NCI-H1105 treated with DMSO at 0.1 percent for 48 hours (cell line): ENCODE measurements at places on chromosomes 12 and 14.

- DNase-seq: no peak
These were observed 3.4 kb upstream of the LRP6 start for GRCh38 chr12:12270226-12270625.

- no peak for DNase-seq
These were observed 46.6 kb downstream of the KIF26A start for GRCh38 chr14:104184911-104185499.

GRCh38 chr14:59093902-59094301 lies 94.6 kb upstream of the DAAM1 start:
- no peak for DNase-seq

- no peak for DNase-seq
These were observed 19.7 kb downstream of the PTPN21 start for GRCh38 chr14:88535149-88535548.

- DNase-seq: no peak
These were observed 90.9 kb downstream of the ACTN1 start for GRCh38 chr14:68888025-68888850.

DNA sequence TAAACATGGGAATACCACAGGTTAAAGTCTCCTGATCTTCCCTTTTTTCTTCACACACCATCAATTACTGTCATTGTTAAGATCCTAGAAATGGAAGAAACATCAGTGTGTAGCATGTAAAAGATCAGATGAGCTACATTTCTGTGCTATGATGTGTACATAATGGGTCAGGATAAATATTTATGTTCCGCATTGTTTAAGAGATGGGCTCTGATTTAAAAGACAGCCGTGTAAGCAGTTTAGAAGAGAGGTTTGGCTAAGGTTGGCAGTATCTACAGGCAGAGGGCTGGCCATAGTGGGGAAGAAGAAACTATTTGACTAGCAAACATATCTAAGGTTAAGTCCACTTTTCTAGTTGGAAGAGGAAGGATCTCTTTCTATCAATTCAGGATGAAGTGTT lies 49.4 kb downstream of the LRRC9 start:
- no peak for DNase-seq

GRCh38 chr12:56040151-56040550 lies 1.6 kb upstream of the RPS26 start:
- no peak for DNase-seq

GRCh38 chr12:2170376-2170775 lies 117.6 kb downstream of the CACNA1C start:
- no peak for DNase-seq

DNA sequence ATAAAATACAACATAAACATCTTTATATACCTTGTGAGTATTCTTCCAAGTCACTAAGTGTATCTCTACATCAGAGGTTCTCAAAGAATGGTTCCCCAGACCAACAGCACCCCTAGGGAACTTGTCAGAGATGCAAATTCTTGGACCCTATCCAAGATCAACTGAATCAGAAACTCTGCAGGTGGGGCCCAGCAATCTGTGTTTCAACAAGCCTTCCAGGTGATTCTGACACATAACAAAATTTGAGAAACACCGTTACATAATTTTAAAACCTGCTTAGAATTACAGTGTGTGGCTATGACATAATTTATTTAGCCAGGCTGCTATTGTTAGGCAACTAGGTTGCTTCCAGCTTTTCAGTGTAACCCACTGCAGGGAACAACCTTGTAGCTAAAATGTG lies 49.8 kb downstream of the NTN4 start:
- peak; percentile 63 for DNase-seq

DNA sequence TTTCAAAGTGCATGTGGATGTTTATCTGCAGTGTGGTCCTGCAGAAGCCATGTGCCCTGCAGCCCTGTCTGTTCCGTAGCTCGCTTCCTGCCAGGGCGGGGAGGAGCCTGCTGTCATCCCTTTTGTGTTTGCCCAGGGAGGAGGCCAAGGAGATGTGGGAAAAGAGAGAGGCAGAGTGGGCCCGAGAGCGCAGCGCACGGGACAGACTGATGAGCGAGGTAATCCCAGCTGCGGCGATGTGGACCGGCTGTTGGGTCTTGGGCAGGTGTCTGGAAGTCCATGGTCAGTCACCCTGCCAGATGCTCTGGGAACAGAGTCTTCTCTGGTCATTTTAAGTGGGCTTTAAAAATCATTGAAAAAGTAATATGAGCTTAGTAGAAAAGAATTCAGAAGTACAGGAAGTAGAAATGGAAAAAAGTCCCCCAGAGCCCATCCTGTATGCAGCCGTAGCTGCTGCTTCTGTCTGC lies 12.8 kb downstream of the TCHP start:
- no peak for DNase-seq

DNA sequence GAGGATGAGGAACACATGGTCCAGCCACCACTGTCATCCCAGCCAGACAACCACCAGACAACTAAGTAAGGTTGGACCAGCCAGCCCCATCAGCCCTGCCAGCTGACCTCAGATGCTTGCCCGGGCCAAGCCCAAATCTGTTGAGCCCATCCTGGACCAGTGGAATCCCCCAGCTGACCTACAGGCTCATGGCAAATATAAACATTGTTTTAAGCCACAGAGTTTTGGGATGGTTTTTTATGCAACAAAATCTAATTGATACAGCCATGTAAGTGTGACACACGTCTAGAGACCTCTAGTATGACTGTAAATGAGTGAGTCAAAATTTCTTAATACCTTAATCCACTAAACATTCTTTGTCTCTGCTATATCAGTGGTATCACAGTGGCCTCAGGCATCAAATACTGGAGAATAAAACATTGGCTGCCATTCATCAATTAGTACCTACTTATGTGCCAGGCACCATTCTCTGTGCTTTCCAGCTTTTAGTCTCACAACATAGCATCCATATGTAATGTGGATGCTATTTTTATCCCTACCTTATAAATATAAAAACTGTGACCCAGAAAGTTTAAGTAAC lies 24.2 kb upstream of the NT5DC3 start:
- DNase-seq: no peak

DNA sequence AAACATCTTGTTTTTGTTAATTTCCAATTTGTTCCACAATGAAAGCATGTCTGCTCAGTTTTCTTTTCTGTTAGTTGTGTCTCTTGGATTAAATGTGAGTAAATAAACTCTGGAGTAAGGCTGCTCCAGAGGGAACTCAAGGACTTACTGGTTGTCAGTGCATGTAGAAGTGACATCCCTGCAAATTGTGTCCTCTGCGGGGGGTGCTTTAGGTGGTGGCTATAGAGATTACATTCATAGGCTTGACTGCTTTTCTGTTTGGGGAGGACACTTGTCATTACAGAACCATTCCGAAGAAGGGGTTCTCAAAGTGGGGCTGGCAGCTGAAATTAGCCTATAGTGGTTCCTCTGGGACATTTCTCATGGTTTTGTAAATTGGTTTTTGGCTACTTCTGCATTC lies 8.8 kb downstream of the TMTC2 start:
- no peak for DNase-seq

- DNase-seq: no peak
These were observed 11.4 kb upstream of the SLC8B1 start for GRCh38 chr12:113346353-113346752.

DNA sequence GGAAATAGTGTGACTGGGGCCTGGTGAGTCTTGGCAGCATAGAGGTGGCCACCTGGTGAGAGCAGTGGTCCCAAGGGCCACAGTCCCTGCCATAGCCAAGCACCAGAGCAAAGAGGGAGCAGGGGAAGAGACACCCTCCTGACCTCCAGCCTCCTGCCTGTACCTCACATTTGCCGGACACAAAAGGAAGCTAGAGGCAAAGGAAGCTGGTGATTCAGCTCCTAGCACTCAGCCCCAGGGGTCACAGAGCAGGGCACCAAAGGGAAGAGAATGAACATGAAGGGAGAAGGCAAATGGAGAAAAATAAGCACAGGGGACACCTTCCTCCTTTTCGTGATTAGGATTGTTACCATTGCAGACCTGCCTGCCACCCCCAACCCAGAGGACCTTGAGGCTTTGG lies 216.8 kb downstream of the ZFP36L1 start:
- DNase-seq: no peak

- no peak for DNase-seq
These were observed 19.1 kb upstream of the SYNE2 start for GRCh38 chr14:63833728-63834127.

GRCh38 chr12:52191841-52192791 lies at the start of gene KRT80:
Gene KRT80 (minus strand): TSS chr12:52192014. CDS start chr12:52191902, 112 bp downstream.
- peak; percentile 71 for DNase-seq
